ENCODE measurements at places on chromosomes 2 and 18.

DNA sequence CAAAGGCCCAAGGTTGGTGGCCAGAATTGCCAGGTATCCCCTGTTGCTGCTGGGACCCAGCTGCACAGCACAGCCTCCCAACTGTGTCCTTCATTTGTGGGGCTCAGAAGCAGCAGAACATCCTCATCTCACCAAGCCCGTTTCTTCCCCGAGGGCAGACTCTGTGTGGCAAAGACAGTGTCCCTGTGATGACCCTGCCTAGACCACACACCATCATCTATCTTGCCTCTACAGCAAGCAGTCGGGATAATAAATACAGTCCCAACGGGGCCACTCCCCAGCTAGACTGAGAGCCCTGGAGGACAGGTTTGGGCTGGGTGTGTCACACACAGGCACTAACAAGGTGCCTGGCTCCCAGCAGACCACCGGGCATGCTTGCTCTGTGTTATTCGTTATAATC is 93.4 kb downstream of the PTGR3 start:
- no peak for DNase-seq

GRCh38 chr2:199659207-199659606 is 191.8 kb downstream of the FTCDNL1 start:
- DNase-seq = no peak

- DNase-seq = no peak
Observed at GRCh38 chr18:58010265-58010664, 33.8 kb upstream of the NEDD4L start.

GRCh38 chr2:109351164-109351756 is 222.3 kb downstream of the SH3RF3 start:
- no peak for DNase-seq

GRCh38 chr2:63740943-63741342 is 100.8 kb upstream of the UGP2 start:
- DNase-seq = no peak

DNA sequence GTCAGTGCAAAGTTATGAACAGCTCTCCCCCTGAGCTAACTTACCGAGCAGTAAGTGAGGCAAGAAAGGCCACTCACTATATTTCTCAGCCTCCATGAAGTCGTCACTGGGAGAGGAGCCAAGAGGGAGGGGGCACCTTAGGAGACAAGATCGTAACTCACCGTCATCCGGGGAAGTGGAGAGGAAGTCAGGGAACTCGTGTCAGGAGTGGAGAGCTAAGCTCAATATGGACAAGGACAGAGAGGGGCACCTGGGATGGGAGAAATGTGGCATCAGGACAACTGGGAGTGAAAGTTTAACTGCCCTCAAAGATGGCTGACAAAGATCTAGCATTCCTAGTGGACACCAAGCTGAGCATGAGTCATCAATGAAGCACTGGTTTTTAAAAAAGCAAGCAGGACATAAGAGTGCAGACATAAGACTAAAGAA is 37.1 kb downstream of the BCL11A start:
- DNase-seq = no peak

GRCh38 chr2:8452979-8453903 is 228.6 kb upstream of the ID2 start:
- no peak for DNase-seq

GRCh38 chr2:8514796-8515758 is 166.8 kb upstream of the ID2 start:
- peak; percentile 68 for DNase-seq

DNA sequence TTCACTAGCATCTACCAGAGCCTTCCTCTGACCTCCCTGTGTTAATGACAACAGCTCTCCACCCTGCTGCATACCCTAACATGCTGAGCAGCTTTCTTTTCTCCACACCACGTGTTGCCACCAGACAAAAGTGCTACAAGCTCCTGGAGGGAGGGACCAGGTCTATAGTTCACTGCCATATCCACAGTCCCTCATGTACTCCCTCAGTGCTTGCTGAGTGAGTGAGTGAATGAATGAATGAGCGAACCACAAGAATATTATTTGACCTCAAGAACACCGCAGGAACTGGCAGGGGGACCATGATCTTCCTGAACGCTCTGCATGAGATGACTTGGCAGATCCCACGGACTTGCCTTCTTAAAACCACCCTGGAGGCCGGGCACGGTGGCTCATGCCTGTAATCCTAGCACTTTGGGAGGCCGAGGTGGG is 47.4 kb upstream of the CAB39 start:
- no peak for DNase-seq

GRCh38 chr18:38619129-38619528 is 1053.5 kb upstream of the CELF4 start:
- DNase-seq = no peak

GRCh38 chr2:138391946-138392345 is 109.6 kb upstream of the SPOPL start:
- no peak for DNase-seq

- no peak for DNase-seq
Observed at GRCh38 chr18:77145364-77145901, 12.8 kb upstream of the MBP start.

DNA sequence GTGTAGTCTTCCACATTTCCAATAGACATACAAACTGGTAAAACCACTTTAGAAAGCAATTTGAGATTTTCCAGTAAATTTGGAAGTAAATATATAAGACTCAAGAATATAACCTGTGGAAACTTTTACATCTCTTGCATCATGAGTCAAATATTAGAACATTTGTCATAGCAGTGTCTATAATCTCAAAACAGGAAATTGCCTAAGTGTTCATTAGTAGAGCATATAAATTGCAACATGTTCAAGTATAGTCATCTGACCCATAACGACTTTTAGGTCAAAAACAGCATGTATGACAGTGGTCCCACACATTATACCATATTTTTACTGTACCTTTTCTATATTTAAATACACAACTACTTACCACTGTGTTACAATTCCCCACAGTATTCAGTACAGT is 555.9 kb upstream of the VRK2 start:
- DNase-seq = no peak

Measured in effector memory CD8-positive, alpha-beta T cell (primary cell).